ENCODE measurements at places on chromosomes 5 and 9.

- no peak for DNase-seq
These were observed 42.5 kb upstream of the EXOC3 start for GRCh38 chr5:400282-401145.

GRCh38 chr5:124651663-124652513 is 94.6 kb downstream of the ZNF608 start:
- DNase-seq = no peak

- DNase-seq = no peak
These were observed 2050.7 kb upstream of the WWC1 start for GRCh38 chr5:166240705-166241104.

GRCh38 chr5:123207852-123208251 is 118.8 kb downstream of the PRDM6 start:
- DNase-seq = no peak

DNA sequence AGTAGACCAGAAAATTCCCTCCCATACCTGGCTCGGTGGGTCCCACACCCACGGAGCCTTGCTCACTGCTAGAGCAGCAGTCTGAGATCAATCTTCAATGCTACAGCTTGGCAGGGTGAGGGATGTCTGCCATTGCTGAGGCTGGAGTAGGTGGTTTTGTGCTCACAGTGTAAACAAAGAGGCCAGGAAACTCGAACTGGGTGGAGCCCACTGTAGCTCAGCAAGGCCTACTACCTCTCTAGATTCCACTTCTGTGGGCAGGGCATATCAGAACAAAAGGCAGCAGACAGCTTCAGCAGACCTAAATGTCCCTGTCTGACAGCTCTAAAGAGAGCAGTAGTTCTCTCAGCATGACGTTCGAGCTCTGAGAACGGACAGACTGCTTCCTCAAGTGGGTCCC is 5.6 kb upstream of the GZMA start:
- DNase-seq = no peak

DNA sequence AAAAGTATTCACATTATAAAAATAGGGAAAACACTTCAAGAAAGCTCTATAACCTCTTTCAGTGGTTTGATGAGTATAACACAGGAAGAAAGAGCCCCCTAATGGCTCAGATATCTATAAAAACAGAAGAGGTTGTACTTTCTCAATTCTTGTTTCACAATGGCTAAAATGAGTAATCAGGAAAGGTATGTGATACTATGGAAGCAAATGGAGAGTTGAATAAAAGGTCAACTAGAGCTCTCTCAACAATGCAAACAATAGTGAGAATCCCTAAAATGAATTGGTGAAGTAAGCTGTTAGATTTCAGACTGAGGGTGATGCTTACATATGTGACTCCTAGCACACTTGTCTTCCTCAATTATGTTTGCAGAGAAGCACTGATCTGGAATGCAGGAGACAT is 584.6 kb upstream of the CDH18 start:
- no peak for DNase-seq

DNA sequence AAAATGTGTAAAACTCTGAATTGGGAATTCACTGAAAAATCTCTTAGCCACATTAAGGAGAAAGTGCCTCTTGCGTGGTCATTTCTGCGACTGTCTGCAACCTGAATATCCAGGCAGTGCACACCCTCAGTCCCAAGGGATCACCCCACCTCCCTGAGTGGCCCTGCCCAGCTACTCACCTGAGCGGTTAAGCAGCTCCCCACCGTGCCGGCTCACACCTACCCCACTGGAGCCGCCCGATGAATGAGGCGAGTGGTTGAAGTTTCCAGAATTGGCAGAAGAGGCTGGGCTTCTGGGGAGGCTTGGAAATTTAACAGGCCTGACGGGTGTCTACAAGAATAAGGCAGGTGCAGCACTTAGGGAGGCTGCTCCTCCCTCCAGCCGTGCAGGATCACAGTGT is 25.6 kb downstream of the ANKS6 start:
- no peak for DNase-seq

DNA sequence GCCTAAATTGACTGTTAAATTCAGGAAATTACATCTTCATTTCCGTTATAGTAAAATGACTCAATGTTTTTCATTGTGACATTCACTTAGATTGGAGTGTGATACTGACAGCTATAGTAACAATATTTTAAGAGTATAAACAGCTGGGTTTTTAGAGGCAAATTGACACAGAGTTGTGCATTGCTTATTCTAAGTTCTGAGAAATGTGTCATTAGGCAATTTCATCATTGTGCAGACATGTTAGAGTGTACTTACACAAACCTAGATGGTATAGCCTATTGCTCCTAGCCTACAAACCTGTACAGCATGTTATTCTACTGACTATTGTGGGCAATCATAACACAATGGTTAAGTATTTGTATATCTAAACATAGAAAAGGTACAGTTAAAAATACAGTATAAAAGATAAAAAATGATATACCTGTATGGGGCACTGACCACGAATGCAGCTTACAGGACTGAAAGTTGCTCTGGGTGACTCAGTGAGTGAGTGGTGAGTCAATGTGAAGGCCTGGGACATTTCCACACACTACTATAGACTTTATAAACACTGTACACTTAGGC is 132.7 kb downstream of the PDE4D start:
- DNase-seq = no peak

- DNase-seq = no peak
These were observed 64.7 kb downstream of the UBE2R2 start for GRCh38 chr9:33881635-33882034.

DNA sequence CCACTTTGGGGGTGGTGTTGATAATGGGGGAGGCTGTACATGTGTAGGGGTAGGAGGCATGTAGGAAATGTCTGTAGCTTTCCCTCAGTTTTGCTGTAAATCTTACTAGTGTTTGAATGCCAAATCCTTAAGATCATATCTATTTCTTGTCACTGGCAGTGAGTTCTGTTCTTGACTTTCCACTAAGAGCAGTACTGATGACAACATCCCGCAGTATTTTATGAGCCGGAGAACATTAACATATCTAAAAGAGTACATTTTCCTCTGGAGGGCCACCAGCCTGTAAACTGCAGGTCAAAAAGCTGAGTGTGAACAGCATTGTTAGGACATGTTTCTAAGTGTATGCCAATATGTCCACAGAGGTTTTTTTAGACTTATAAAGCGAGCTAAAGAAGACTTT is 2.5 kb upstream of the HSPB3 start:
- DNase-seq = no peak

Data from esophagus squamous epithelium (tissue), 5 donors.